Cerebellum (tissue), 4 donors: ENCODE measurements at places on chromosomes 7 and 10. TPM values are rescaled to one million over a fixed set of nuclear protein-coding genes. Genes with fewer than 3 reads are reported as not detected.

The BICC1 gene
- total RNA-seq = 6.4 TPM

The CNTNAP2 gene
- 137 TPM for total RNA-seq

The FEZF1 gene
- total RNA-seq = not detected

The TAX1BP1 gene
- total RNA-seq = 65.3 TPM

The CCZ1B gene
- 132 TPM for total RNA-seq

The TPST1 gene
- total RNA-seq = 45.0 TPM

The AP1S1 gene
- total RNA-seq = 61.0 TPM

The ACTL6B gene
- total RNA-seq = 58.7 TPM

The PIK3CG gene
- 1.9 TPM for total RNA-seq

The AOAH gene
- total RNA-seq = 3.4 TPM

The CLDN3 gene
- 0.36 TPM for total RNA-seq

The PPP1R9A gene
- total RNA-seq = 62.0 TPM

The MRC1 gene
- total RNA-seq = 5.5 TPM

The GNG11 gene
- total RNA-seq = 5.1 TPM

The FRMPD2 gene
- total RNA-seq = 11.1 TPM

The FAM25G gene
- not detected for total RNA-seq

The NANOS1 gene
- total RNA-seq = 7.8 TPM

The SLC37A3 gene
- 91.5 TPM for total RNA-seq

The GPNMB gene
- 5.2 TPM for total RNA-seq

The CLIP2 gene
- total RNA-seq = 118 TPM

The FKBP6 gene
- not detected for total RNA-seq

The PRKAR2B gene
- 76.4 TPM for total RNA-seq

The NUTM2E gene
- 0.45 TPM for total RNA-seq

The HOXA9 gene
- total RNA-seq = not detected

The SPDYE2 gene
- not detected for total RNA-seq
